ENCODE measurements at places on chromosomes 7 and 10.

- DNase-seq, result no peak
Measured at GRCh38 chr10:37856881-37857286, 526 bp downstream of the ZNF248 start.

DNA sequence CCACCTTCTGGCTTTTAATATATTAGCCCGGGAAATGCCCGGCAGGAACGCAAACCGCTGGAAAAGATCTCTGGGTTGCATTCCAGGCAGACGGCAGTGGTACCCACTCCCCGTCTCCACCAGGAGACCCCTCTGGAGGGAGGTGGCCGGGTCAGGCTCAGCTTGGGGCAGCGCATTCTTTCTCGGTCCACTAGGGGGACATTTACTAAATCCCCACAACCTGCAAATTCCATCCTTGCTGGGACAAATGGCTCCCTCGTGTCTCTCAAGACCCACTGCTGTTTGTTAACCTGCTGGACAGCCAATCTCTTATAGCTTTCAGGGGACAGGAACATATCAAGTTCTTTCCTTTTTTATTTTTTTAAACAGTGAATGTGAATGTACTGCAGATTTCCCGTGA is 45.8 kb upstream of the CARD11 start:
- no peak for DNase-seq

DNA sequence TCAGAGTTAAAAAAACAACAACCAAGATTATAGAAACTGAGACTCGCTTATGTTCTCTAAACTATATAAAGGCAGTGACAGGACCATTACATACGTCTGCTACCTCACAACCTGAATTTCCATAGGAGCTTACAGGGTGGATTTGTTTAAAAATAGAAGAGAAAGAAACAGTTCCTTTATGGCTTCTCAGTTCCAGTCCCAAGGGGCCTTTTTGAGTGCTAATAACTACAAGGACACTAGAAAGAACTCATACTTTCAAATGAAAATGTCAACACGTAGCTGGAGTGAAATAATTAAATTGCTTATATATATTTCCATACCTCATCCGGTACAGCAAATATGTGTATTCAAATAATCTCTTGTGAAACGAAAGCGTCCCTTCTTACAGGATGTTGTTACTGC is 19.7 kb downstream of the TSPAN12 start:
- no peak for DNase-seq

- DNase-seq, result no peak
Measured at GRCh38 chr7:91351374-91351773, 87.1 kb downstream of the FZD1 start.

- DNase-seq, result no peak
Measured at GRCh38 chr7:42099470-42100155, 137.4 kb downstream of the GLI3 start.

DNA sequence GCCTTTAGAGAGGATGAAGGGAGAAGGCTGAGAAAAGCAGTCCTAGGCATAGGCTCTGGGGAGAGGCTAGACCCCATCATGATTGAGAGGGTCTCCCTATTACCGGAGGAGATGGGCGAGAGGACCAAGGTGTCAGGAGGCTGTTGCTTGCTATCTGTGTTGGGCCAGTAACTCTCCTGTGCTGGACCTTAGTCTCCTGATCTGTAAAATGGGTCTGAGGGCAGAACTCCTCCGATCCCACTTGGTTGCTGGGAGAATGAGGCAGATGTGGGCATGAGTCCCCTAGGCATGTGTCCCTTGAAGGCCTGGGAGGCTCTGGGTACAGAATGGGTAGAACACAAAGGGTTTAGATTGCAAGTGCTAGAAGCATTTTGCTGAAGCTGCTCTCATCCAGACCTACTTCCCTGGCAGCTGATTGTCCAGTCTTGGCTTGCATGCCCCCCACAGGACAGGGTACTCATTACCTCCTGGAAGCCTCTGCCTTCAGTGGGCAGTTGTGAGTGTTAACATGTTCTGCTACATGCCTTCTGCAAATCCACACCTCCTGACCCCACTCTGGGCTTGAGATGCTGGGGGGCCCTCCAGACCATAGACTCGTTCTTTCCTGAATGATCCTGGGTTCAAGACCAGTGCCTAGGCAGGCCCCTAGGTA is 4.4 kb downstream of the ZMIZ1 start:
- DNase-seq, result no peak

DNA sequence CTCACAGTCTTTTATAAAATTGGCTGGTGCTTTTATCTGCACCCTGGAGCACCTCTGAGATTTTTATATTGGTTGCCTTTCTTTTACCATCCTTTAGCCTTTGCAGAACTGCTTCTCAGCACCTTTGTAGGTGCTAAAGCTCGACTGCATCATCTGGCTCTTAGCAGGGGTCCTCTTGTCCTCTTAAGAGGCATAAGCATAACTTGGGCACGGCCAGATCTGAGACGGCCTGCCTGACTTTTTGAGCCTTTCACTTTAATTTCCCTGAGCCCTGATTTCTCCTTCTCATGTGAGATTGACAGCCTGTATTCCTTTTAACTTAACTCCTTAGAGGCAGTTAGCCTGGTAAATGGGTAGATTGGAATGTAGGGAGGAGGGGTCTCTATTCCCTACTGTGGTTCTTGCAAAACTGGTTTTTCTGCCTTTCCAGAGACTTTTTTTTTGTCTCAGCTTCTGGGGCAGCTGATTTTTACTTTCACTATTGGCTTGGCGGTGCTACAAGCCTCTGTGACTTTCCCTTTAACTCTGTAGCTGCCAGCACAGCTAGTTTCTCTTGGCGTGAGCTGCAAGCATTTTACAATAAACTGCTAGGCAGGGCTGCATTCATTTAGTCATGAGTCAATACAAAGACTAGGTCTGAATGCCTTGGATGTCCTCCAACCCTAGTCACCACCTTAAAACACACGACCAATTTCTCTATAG is 24.0 kb downstream of the ZPBP start:
- DNase-seq, result no peak

- DNase-seq, result no peak
Measured at GRCh38 chr7:53094827-53095226, 59.4 kb downstream of the POM121L12 start.

GRCh38 chr7:131625817-131626372 is 69.5 kb upstream of the PODXL start:
- DNase-seq, result no peak

DNA sequence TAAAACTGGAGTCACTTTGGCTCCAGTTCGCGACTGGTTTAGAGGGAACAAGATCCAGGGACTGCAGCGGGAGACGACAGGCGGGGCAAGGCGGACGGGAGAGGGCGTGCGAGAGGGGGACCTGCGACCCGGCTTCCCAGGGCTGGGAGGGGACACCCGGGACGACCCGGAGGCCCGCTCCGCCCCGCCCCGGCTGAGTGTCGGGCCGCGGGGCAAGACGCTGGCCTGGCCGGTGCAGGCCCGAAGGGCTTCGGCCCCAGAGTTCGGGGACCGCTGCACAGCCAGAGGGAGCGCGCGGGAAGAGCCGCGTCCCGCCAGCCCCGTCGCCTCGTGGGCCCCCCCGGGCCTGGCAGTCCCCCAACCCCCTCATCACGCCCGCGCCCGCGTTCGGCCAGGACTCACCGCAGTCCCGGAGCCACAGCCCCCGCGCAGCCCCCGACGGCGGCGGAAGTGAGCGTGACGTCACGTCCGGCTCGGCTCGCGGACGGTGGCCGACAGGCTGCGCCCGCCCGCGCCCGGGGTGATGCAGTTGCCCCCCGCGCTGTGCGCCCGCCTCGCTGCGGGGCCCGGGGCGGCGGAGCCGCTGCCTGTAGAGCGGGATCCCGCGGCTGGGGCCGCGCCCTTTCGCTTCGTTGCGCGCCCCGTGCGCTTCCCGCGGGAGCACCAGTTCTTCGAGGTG is at the start of the genes TUBGCP2 and ZNF511:
TUBGCP2 (minus strand) TSS at position 452 of the 679 bp plus-strand sequence. CDS start 5,931 bp downstream, outside the sequence.
ZNF511 (plus strand) TSS at position 494 of the 679 bp plus-strand sequence; CDS start at position 524, 30 bp downstream.
- peak; percentile 90 for DNase-seq

GRCh38 chr7:97075928-97076327 is 41.6 kb upstream of the SDHAF3 start:
- no peak for DNase-seq

- DNase-seq, result no peak
Measured at GRCh38 chr10:121774813-121775212, 153.0 kb downstream of the ATE1 start.

- DNase-seq, result no peak
Measured at GRCh38 chr10:23694921-23695824, 256.3 kb downstream of the OTUD1 start.

DNA sequence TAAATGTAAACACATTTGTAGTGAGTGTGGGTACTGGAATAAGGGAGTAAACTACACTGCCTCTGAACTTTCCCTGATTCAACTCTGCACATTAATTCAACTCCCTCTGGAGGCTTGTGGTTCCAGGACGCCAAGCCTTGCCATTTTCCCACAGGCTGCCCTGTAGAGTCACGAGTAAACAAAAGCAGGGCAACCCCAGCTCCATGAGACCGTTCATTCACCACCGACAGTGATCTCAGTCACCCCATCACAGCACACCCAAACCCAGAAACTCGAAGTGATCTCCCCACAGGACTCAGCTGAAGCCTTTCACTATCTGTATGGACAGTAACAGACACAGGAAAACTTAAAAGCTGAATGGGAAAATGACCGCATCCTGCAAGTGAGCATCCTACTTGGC is 218.8 kb upstream of the FRMD4A start:
- no peak for DNase-seq

- DNase-seq, result no peak
Measured at GRCh38 chr7:157466867-157467261, 130.1 kb downstream of the DNAJB6 start.

- no peak for DNase-seq
Measured at GRCh38 chr7:23357190-23358093, 58.3 kb downstream of the MALSU1 start.

Data from T-helper 17 cell (primary cell).